ENCODE measurements at places on chromosomes 1 and 21.

DNA sequence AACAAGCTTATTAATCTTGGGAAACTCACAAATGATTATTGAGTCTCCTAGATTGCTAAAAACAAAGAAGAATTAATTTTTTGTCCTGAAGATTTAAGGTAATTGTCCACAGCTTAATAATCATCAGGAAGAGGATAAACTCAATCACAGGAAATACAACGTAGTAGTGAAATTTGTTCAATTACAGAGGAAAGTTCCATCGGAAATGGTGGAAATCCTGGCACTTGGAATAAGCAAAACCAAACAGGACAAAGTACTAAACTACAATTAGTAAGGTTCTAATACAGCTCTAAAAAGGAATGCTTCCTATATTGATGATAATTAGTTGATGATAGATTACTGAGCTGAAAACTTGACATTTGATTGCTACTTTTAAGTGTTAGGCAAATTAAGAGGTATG is 485.4 kb downstream of the USP25 start:
- DNase-seq = no peak

- DNase-seq = no peak
These were observed 70.7 kb downstream of the HUNK start for GRCh38 chr21:31943561-31943960.

DNA sequence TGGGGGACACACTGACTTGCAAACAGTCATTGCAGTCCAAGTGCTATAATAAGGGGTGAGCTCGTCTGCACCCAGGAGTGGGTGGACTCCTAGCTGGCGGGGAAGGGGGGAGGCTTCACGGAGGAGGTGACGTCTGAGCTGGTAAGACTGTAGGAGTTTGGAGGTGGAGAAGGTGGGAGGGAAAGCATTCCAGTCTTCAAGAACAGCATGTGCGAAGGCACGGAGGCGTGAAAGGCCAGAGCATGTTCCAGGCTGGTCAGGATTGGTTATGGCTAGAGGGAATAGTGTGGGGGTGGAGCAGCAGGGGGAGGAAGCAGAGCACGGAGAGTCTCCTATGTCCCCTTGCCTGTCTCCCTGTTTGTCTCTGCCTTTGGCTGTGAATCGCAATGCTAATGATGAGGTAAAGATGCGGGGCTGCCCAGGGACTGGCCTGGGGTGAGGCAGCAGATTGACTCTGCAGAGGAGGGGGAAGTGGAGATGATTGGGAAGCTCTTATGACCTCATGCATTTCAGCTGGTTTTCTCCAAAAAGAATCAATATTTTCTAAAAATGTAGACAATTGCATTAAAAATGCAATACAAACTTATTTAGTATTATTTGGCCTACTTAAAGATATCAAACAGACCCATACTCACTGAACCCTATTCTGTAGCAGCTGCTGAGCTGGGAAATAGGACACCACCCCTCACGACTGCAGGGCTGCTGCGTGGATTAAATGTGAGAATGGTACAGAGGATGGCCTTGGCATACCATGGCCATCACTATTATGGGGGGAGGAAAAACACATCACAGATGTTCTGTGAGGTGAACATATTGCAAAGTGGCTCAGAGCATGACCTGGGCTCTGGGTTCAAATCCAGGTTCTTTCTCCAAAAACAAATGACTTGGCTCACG is 2.6 kb upstream of the ZNF436 start:
- no peak for DNase-seq

- no peak for DNase-seq
These were observed 13.9 kb downstream of the BTBD8 start for GRCh38 chr1:92094090-92094489.

- DNase-seq = peak; percentile 19
These were observed 139.7 kb upstream of the ERRFI1 start for GRCh38 chr1:8165595-8166360.

GRCh38 chr1:242854466-242854865 is 330.0 kb upstream of the PLD5 start:
- DNase-seq = no peak

DNA sequence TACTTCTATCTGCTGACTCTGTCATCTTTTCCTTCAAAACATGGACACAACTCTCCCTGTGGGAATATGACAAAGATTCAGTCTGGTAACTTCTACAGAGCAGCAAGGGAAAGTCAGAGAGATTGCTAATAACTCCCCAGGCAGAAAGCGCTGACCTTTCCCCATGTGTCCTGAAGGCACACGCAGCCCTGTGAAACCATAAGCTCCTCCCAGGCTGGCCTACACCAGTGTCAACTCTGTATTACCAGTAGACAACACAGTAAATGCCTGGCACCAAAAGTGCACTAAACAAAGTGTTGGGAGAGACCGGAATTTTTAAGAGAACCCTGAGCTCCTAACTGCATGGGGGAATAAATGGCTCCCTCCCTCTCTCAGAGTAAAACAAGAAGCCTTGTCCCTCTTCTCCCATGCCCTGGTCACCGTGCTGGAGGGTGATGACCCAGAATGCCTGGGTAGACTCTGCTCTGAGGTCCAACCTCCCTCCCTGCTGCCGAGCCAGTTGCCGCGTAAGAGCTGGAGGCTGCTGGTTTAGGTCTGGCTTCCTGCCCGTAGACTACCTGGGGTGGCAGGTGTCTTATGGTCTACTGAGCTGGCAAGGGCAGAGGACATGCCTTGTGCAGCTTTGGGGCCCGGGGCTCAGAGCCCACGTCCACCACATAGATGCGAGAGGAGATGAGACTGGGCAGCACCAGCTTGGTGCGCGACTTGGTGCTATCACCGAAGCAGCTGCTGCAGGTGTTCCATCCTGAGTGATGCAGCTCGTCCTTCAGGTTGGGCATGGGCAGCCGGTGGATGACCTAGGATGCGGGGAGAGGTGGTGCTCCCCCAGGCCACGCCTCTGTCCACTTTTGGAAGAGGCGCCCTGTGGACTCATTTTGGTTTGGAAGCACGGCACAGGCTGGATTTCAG is 3.9 kb downstream of the SELENBP1 start:
- no peak for DNase-seq

GRCh38 chr1:41221995-41222394 is 20.1 kb downstream of the SCMH1 start:
- no peak for DNase-seq

GRCh38 chr1:226731257-226731893 is 7.7 kb downstream of the ITPKB start:
- no peak for DNase-seq

DNA sequence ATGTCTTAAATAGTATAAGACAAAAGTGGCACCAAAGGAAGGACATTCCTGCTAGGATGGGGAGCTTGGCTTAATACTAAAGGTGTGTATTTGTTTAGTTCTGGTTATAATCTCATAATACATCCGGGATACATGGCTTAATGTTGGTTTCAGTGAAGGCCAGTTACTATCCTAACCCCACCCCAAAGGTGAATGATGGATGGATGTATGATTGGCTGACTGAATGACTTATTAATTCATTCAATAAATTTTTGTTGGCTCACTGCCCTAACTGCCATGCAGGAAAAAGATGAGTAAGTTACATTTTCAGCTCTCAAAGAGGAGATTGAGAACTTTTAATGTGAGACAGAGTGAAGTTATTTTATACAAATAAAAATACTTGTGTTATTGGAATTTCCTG is 52.2 kb downstream of the PHACTR4 start:
- no peak for DNase-seq

GRCh38 chr1:207414606-207415108 is 39.5 kb upstream of the CR2 start:
- peak; percentile 54 for DNase-seq

DNA sequence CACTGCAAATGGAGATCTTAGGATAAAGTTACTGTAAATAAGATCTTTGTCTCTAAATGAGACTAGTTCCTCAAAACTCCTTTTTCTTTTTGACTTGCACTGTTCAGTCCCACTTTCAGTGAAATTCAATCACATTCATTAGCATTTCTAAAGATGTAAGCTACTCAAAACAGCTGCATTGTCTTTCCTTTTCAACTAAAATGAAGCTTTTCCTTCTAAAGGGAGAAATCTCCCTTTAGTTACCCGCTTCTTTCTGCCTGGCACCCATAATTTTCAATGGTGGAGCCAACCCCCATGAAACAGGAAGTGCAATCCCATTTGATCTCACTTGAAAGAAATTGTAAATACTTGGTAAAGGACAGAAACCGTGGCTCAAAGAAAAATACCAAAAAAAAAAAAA is 387.4 kb upstream of the PKN2 start:
- no peak for DNase-seq

Measured in stimulated activated CD4-positive, alpha-beta T cell treated with anti-CD3 and anti-CD28 coated beads, Interleukin-15, amount 100 ng/mL, for 24 hours (primary cell).